ENCODE measurements at places on chromosomes 5 and 9. TPM values are rescaled to one million over a fixed set of nuclear protein-coding genes. Genes with fewer than 3 reads are reported as not detected.

- DNase-seq, result no peak
Measured at GRCh38 chr9:119802621-119803020, 433.4 kb upstream of the BRINP1 start.

DNA sequence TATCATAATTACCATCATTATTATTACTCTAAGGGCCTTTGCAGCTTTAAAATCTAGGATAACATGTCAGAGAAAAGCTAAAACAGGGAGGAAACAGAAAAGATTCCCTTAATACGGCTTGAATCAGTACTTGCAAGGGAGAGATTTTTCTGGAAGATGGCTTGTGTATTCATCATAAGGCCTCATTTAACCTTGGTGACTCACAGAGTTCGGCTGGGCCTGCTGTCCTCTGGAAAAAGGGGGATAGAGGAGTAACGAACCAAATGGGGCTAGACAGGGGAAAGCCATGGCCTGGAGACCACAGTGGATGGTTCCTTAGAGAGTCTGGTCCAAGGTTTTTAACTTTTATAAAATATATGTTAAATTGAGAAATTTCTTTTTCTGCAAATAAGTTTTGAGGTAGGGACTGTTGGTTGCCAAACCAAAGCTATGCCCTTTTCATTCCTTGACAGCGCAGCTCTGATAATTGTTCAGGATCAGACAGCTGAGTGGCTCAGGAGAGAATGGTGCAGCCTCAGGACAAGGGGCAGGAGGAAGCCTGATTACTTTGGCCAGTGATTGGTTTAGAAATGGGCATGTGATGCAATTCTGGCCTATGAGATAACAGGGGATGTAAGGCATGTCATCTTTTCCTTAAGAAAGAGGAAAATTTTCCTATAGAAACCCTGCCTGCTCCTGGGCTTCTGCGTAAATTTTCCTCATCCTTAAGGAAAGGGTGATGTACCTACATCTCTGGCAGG, 25.6 kb upstream of the GSN start:
- no peak for DNase-seq

- DNase-seq, result no peak
Measured at GRCh38 chr5:52665559-52665958, 122.2 kb upstream of the ITGA1 start.

DNA sequence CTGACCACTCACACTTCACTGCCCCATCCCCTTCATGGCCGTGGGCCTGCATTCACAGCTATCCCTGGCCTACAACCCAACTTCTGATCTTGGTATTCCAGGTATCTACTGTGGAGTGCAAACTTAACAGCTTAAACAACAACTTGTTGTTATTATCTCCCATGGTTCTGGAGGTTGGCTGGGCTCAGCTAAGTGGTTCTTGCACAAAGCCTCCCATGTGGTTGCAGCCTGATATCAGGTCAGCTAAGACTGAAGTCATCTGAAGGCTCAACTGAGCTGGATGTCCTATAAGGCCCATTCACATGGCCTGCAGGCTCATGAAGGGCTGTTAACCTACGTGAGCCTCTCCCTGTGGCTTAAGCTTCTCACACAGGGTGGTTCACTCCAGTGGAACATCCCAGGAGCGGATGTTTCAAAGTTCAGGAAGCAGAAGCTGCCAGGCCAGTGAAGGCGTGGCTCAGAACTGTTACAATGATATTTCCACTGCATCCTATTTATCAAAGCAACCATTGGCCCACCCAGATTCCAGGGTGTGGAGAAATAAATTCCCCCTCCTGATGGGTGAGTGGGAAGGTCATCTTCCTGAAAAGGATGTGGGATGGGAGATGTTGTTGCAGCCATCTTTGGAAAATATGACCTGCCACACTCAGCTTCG, 30.0 kb upstream of the TRIO start:
- DNase-seq, result no peak

DNA sequence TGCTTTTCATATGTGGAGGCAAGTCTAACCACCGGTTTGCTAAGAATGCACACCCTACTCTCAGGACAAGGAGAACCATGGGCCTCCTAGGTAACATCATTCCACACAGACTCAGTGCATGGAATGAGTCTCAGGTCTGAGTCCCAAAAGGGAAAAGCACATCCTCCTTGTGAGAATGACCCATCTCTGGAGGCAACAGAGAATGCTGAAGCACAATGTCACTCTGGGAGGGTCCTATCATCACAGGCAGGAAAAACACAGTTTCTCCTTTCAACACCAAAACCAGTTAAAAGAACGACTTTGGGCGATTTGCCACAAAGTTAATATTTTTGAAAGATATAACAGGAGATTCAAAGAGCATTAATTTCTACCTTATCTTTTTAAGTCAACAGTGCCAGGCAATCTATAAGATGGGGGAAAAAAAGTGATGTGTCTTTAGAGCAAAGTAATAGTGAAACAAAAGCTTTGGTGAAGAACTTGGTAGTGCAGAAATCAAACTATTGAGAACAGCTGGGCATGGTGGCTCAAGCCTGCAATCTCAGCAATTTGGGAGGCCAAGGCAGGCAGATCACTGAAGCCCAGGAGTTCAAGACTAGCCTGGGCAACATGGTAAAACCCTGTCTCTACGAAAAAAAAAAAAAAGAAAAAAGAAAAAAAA, 97.3 kb downstream of the OXCT1 start:
- no peak for DNase-seq

The PPP2R2B gene
- total RNA-seq, result 0.19 TPM

DNA sequence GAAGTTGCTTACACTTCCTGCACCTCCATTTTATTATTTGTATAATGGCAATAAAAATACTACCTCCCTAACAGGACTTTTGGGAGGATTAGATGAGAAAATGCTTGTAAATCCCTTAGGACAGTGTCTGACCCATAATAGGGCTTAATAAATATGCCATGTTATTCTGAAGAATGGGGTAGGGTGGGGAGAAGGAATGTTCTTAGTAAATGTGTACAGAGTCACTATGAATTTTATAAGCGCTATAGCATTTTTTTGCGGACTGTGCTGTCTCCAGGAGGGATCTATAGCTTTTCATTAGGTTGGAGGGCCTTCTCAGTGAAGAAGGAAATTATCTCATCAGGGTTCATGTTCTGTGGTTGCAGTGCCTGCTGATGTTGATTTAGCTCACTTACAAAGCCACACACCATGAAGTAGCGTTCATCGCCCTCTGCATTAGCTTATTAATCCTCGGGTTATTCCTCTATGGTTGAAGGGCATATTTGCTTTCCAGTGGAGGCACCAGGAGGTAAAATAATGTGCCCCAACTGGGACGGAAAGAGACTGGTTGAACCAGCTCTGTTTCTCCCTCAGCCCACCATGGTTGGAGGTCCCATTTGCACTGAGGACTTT, 497.1 kb downstream of the ARHGEF28 start:
- no peak for DNase-seq

DNA sequence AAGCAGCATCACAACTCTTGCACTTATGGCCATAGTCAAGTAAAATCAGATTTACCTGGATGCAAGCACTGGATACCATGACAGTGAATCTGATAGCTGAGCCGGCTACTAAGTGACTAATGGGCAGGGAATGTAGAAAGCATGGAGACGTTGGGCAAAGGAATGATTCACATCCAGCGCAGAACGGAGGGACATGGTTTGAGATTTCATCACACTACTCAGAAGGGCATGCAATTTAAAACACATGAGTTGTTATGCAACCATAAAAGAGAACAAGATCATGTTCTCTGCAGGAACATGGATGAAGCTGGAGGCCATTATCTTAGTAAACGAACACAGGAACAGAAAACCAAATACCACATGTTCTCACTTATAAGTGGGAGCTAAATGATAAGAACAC, 169.1 kb upstream of the PIK3R1 start:
- DNase-seq, result no peak

The SLC6A3 gene
- total RNA-seq, result not detected

GRCh38 chr9:109295221-109296130, 25.4 kb downstream of the EPB41L4B start:
- DNase-seq, result no peak

The SLC45A2 gene
- not detected for total RNA-seq

DNA sequence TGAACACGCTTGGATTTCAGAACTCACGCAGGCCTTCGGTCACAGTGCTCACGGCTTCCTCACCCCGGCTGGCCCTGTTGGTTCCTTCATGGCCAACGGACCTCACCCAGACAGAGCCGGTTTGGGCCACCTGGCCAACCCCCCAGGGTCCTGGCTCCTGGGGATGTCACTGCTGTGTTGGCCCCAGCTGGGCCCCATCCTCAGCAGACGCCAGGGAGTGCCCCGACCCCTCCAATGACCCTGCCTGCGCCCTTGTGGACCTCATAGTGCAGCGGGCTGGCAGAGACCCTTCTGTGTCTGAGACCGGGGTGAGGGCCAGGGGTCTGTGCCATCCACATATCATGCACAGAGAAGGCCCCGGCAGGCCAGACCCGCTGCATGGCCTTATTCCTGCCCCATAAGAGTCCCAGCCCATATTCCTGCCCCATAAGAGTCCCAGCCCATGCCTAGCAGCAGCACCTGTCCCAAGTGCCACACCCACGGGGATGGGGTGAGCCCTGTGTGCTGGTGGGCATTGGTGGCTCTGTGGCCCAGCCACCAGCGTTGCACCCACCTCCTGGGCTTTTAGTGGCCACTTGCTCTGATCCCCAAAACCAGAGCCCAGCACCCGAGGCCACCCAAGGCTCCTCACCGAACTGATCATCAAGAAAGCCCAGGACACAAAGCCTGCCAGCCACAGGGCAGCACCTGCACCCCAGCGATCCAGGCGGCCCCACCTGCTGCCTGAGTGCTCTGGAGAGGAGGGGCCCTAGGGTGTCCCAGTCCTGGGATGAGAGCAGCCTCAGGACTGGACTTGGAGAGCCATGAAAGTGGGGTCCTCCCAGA, 1.3 kb upstream of the LPCAT1 start:
- DNase-seq, result no peak

DNA sequence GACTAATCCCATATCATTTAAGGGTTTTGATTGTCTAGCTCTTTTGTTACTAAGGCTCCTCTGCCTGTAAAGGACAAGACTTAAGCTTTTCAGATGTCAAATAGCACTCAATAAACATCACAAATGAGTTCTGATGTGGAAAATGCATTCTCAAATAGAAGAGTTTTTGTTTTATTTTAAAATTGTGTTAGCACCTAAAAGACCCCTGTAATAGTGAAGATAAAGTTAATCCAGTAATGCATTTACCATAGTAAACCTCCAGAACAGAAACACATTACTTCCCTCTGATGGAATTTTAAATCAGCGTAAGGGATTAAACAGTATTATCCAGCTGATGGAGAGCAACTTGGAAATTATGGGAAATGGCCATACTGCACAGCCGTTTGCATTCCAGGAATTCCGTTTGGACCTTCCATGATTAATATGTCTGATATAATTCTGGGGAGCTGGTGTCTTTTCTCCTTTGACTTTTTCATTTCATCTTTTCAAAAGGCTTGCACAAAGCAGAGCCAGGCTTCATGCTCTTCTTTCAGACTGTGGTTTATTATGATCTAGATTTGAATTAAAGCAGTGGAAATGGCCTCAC, 105.6 kb downstream of the PPP2R2B start:
- DNase-seq, result no peak

DNA sequence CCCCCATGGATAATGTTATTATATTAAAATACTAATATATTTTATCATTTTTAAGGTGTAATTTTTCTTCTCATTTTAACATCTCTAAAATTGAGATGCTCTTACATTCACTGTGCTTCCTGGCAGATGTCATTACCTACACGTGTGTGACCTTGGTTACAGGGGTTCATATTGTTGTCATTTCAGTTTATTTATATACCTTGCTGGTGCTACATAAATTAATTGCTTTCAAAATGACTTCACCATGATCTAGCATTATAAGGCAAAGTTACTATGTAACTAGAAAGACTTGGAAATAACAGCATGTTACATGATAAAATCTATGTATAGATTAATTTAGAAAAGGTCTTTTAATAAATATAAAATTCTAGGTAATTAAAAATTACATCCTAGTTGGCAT, 60.9 kb downstream of the ARHGEF28 start:
- no peak for DNase-seq

DNA sequence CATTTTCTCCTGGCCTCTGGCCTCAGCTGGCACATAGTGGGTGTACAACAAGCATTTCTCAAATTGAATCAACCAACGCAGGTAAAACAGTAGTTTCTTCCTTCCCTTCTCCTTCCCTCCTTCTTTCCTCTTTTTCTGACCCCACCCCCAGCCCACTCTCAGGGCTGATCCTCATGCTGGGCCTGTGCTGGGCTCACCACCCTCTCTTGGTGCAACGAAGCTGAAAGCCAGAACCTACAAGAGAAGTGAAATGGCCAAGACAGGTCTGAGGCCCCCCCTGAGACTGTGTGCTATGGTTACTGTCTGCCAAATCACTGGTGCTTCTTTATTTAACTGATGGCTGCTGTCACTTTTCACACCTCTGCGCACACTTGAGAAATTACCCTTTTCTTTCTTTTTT, 53.0 kb upstream of the BOD1 start:
- DNase-seq, result no peak

The PLAC8L1 gene
- total RNA-seq, result not detected

DNA sequence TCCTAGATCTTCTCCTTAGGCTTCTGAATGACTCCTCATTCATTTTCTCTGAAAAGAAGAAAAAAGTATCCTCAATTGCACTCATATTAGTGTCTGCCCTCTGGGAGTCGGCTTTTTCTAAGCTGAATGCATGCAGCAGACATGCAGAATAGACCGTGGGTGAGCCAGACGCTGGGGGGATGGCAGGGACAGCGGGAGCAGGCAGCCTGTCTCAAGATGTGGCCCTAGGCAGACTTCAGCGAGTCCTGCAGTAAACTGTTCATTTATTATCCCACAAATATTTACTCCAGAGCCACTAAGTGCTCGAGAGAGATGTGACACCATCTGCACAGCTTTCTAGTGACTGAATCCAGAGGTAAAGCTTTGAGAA, 164.9 kb upstream of the RAI14 start:
- no peak for DNase-seq

- DNase-seq, result no peak
Measured at GRCh38 chr5:127370631-127371030, 80.0 kb downstream of the MEGF10 start.

DNA sequence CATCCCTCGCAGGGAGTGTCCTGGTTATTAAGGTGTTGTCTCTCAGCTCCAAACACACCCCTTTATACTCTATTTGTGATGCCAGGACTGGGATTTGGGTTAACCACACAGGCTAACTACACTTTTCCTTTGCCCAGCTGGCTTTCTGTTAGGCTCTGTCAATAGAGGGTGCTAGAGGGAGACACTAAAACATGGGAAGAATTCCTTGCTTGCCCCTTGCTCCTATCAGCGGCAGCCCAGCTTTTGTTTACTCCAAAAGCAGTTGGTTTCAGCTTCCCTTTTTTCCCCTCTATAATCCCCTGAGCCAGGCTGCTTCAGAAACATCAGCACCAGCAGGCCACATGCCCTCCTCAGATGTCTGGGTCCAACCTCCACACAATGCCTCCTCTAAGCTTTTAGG, 297.1 kb downstream of the KCTD16 start:
- no peak for DNase-seq

GRCh38 chr9:75880618-75881017, 9.9 kb upstream of the PCSK5 start:
- no peak for DNase-seq

DNA sequence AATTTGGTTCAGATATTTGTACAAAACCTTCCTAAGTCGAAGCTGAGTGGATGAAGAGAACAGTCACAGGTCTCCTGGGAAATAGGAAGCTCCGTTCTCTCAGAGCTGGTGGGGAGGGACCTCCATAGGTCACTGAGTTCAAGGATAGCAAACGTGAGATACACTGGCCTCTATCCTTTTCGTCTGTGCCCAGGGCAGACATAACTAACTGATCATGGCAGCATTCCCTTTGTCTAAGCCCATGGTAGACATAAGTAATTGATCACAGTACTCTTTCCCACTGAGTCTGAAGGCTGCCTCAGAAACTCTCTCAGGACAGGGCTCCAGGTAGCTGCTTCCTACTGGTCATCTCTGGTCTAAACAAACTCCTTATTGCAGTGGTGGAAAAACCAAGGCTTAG, 12.3 kb upstream of the CORO2A start:
- no peak for DNase-seq

The ARL10 gene
- 8.0 TPM for total RNA-seq
